ENCODE measurements at places on chromosomes 1 and 21.

- no peak for DNase-seq
These were observed 136.7 kb downstream of the FCRL5 start for GRCh38 chr1:157415661-157416060.

- no peak for DNase-seq
These were observed 52.3 kb upstream of the DISP3 start for GRCh38 chr1:11426617-11427016.

- no peak for DNase-seq
These were observed 17.3 kb downstream of the PDC start for GRCh38 chr1:186443638-186444037.

DNA sequence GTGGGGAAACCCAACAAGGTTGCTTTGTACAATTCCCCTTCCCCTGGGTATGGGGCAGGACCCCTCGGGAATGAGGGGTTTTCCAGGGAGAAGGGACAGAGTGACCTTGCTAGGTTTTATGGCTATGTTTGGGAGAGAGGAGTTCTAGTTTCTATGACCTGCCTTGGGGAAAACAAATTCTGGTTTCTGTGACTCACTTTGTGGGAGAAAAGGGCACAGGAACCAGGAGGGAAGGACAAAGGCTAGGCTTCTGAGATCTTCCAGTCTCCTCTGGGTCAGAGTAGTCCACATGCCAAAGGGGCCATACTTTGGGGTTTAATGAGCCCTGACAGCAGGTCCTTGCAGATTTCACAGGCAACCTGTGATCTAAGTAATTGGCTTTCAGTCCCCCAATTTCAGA lies 5.5 kb upstream of the PTGER3 start:
- no peak for DNase-seq

- DNase-seq: no peak
These were observed 33.3 kb downstream of the C2CD2 start for GRCh38 chr21:41920476-41920875.

DNA sequence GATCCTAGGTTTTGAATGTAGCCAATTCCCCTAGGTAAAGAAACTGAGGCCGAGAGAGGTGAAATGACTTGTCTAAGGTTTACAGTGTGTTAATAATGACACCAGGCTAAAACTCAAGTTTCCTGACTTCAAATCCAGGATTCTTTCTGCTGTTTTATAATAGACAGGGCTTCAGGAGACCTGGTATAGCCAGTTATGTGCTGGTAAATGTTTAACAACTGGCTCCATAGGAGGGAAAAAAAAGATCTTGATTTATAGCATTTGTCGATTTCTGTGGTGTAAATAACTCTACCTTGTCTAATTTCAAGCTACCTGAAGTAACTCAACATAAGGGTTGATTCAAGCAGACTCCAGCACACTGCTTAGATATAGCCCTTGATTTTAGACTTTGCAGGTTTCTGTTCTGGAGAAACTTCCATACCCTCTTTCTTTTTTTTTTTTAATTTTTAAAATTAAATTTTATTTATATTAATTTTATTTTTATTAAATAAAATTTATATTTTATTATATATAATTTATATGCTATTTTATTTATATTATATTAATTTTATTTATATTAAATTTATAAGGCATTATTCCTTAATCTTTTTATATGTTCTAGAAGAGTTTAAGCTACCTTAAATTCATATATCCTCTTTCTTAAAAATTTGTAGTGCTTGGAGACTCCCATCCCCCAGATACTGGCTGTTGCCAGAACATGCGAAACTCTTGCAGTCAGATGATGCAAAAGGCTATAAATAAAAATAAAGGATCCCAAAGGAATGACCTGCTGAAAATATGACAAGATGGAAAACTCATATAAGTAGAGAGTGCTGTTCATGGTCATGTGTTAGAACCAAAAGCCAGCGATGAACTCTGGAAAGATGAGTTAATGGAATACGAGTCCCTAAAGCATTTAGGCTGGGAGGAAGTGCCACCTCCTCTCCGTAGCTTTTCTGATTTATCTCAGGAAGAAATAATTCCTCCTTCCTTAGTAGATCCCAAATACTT lies 35.4 kb upstream of the SRSF10 start:
- DNase-seq: no peak

DNA sequence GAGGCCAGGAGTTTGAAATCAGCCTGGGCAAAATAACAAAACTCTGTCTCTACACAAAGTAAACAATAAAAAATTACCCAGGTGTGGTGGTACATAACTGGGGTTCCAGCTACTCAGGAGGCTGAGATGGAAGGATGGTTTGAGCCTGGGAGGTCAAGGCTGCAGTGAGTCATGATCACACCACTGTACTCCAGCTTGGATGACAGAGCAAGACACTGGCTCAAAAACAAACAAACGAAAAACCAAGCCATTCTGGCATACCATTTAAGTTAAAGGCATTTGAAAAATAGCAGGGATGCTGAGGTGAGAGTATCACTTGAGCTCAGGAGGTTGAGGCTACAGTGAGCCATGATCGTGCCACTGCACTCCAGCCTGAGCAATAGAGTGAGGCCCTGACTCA lies 5.3 kb upstream of the ALDH9A1 start:
- no peak for DNase-seq

- DNase-seq: no peak
These were observed 10.5 kb downstream of the NCMAP start for GRCh38 chr1:24566236-24566867.

Measured in iPS-NIHi11 (cell line).